ENCODE measurements at places on chromosomes 6 and 20. TPM values are rescaled to one million over a fixed set of nuclear protein-coding genes. Genes with fewer than 3 reads are reported as not detected.

Gene PXT1
- total RNA-seq = 0.09 TPM

Gene TP53TG5
- not detected for total RNA-seq

Gene PMEPA1
- total RNA-seq = 2.1 TPM

Gene SLC2A10
- 5.5 TPM for total RNA-seq

Gene VSX1
- total RNA-seq = not detected

Gene TINAG
- total RNA-seq = not detected

Gene MAP7
- 18.1 TPM for total RNA-seq

- H3K4me3 ChIP-seq = no peak overlapping the region
- DNase-seq = no peak
- no peaks in the 10 kb centered on the region for H3K4me1 ChIP-seq
- no peaks in the 10 kb centered on the region for H3K27me3 ChIP-seq
Measured at GRCh38 chr20:63154395-63154794, 61.5 kb downstream of the YTHDF1 start.

DNA sequence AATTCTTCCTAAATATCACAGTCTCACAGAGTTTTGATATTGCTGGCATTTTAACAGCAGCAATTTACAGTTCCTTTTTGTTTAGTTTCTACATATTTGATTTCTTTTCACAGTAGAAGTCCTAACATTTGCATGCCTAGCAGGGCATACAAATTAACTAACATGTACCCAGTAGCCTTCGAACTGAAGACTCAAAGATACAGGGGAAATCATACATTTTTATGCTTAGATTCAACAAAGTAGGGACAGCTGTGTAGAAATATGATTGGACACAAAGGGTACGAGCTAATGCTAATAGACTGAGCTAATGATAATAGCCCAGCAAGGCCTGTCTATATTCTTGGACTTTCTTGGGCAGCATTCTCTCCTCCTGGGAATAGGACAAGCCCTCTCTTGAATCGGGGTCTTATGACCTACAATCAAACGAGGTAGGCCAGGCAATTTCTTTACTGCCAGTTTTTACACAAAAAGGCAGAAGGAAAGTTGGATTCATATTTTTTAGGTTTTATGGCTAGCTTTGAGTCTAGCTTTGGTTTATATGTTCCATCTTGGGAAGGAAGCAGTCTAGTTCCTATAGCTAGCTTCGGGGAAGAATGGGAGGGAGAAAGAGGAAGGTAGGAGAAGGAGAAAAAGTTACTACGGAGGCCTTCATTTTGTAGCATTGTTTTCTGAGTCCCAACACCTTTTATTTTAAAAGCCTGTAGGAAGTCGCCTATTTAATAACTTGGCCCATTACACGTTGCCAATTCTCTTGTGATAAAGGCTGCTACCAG is 115.8 kb downstream of the HFE start:
- no peak overlapping the region for H3K4me3 ChIP-seq
- H3K27me3 ChIP-seq = no peaks in the 10 kb centered on the region
- DNase-seq = no peak
- no peaks in the 10 kb centered on the region for H3K36me3 ChIP-seq
- peaks cover 12% of the 10 kb centered on the region for H3K4me1 ChIP-seq

DNA sequence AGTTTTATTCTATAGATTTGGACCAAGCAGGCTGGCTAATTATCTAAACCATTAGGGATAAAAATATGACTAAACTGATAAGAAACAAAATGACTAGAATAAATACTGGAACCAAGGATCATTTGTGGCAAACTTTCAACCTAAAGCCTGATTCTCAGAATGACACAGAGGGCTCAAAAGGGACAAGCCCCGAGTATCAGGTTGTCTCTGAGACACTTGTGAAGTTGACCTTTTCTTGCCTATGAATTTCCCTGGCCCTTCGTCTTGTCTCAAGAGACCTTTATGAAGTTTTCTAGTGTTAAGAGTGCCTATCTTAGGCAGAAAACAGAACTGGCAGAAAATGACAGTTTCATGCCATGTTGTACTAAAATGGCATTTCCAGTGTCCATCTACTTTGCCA is 68.3 kb downstream of the IMPG1 start:
- no peak for DNase-seq
- H3K36me3 ChIP-seq = no peaks in the 10 kb centered on the region
- no peaks in the 10 kb centered on the region for H3K27me3 ChIP-seq
- H3K4me1 ChIP-seq = no peaks in the 10 kb centered on the region

GRCh38 chr6:159168536-159169192 is 536 bp upstream of the FNDC1 start:
- peak overlapping the region; percentile 39 for H3K4me3 ChIP-seq
- peak; percentile 44 for DNase-seq
- no peaks in the 10 kb centered on the region for H3K36me3 ChIP-seq

- DNase-seq = no peak
- H3K36me3 ChIP-seq = no peaks in the 10 kb centered on the region
- H3K27me3 ChIP-seq = no peaks in the 10 kb centered on the region
- H3K27ac ChIP-seq = no peak overlapping the region
- H3K4me1 ChIP-seq = no peaks in the 10 kb centered on the region
Measured at GRCh38 chr20:24664266-24664986, 195.0 kb downstream of the SYNDIG1 start.

GRCh38 chr6:152993431-152993830 is 9.1 kb downstream of the MTRF1L start:
- no peaks in the 10 kb centered on the region for H3K27me3 ChIP-seq
- no peak overlapping the region for H3K27ac ChIP-seq
- no peaks in the 10 kb centered on the region for H3K4me1 ChIP-seq
- no peak for DNase-seq
- no peak overlapping the region for H3K4me3 ChIP-seq

GRCh38 chr6:35911871-35912653 is 8.8 kb downstream of the SRPK1 start:
- H3K36me3 ChIP-seq = no peaks in the 10 kb centered on the region
- no peak for DNase-seq
- H3K27me3 ChIP-seq = no peaks in the 10 kb centered on the region
- no peak overlapping the region for H3K27ac ChIP-seq
- H3K4me1 ChIP-seq = no peaks in the 10 kb centered on the region
- no peak overlapping the region for H3K4me3 ChIP-seq

DNA sequence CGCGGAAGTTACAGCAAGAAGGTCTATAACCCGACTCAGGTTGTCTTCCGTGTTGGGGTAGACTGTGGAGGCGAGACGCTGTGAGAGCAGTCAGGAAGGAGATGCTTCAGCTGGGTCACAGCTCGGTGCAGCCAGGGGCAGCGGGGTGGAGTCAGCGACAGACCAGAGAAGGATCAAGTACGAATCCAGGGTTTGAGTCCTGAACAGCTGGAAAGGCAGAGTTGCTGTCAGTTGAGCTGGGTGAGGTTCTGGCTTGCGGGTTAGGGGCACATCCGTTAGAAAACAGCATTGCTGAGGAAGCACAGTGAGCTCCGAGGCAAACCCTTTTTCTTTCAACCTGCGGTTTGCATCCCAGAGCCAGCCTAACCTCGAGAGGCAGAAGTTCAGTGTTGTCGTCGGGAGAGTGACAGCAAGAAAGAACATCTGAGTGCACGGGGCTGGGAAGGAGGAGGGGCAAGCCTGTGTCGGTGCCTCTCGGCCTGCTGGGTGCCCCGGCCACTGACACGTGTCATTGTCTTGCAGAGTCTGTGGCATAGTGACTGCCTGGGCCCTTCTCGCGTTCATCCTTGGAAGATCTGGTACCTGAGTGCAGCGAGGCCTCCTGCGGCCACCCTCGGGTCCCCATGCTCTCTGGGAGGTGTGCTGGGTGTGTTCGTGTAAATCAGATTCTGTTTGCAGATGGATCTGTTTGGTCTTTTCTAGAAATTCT is 20.0 kb downstream of the PNLDC1 start:
- no peaks in the 10 kb centered on the region for H3K36me3 ChIP-seq
- no peak overlapping the region for H3K4me3 ChIP-seq
- H3K4me1 ChIP-seq = no peaks in the 10 kb centered on the region
- H3K27me3 ChIP-seq = no peaks in the 10 kb centered on the region
- no peak overlapping the region for H3K27ac ChIP-seq
- peak; percentile 59 for DNase-seq

DNA sequence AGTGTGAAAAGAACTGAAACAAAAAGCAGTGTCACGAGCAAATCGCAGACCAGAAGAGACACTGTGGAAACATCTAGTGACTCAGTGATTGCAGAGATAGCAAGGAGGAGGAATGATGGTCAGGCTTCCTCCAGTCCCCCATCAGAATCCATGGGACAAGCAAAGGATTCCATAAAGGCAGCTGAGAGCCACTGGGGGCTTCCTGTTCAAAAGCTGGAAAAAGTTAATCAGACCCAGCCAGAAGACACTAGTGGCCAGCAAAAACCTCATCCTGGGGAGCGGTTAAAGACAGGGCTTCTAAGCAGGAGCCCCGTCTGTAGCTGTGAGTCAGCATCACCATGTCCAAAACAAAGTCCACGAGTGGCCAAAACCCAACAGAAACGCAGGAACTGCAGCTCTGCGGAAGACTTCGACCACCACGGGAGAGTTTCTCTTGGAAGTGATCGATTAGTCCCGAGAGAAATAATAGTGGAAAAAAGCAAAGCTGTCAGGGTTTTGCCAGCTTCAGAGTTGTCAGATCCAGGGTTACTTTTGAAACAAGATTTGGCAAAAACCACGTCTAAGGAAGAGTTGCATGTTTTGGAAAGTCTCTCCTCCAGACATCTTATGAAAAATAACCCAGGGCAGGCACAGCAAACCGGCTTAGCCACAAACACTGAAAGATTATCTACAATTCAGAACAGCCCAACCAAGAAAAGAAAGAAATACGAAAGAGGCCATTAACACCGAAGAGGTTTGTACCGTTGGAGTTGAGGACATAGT is 51.0 kb downstream of the JAG1 start:
- no peak overlapping the region for H3K4me3 ChIP-seq
- H3K36me3 ChIP-seq = no peaks in the 10 kb centered on the region
- DNase-seq = no peak
- H3K27ac ChIP-seq = peak overlapping the region; percentile 52
- H3K27me3 ChIP-seq = no peaks in the 10 kb centered on the region
- no peaks in the 10 kb centered on the region for H3K4me1 ChIP-seq

DNA sequence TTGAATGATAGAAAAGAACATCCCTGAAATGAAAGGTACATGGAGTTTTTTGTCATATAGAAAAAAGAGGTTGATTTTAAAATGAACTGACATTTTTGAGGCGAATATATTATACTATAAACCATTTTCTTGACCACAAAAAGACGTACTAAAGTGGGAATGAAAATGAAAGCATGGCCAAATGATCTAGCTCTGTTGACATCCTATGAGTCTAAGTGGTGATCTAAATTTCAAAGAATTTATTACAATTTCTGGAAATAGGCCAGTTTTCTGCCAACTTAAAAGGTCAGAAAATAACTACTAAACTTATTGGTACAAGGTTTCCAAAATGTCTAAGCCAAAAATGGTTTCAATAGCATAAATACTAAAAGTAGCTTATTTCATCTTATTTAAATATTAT is 536.8 kb downstream of the EYS start:
- DNase-seq = no peak
- no peak overlapping the region for H3K4me3 ChIP-seq
- H3K36me3 ChIP-seq = no peaks in the 10 kb centered on the region
- no peaks in the 10 kb centered on the region for H3K27me3 ChIP-seq
- H3K4me1 ChIP-seq = no peaks in the 10 kb centered on the region
- no peak overlapping the region for H3K27ac ChIP-seq

DNA sequence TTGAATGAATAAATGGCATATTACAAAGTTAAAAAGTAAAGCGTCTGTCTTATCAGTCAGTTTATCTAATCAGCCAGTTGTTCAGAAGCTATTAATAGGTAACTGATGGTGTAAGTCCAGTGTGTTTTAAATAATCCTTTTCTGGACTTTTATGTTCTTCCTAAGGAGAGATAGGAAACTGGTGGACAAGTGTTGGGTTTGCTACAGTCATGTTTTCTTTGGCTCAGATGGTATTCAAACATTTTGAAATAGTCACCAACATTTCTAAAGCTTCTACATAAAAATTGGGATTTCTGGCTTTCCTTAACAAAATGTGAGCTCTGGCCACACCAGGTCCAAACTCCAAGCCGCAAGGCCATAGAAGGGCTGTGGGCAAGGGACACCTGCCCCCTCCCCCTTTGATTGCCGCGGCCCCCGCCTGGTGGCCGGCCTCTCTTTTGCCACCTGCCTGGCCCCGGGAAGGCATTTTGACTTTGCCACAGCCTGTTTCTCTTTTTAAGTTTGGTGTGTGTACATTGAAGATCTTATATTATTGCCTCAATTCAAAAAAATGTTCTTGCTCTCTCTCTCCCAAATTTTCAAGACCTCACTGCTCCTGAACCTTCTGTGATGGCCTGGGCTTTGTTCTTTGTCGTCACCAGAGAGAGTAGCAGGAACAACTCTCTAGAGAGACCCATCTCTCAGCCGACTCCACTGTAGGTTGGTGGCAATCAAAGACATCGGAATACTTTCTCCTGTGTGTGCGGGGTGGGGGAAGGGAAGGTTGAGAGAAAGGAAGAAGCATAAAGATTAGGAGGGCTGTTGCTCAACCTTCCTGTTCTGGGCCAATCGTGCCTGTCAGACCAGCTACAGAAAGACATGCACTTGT is 84.0 kb upstream of the ZNF217 start:
- peaks cover 10% of the 10 kb centered on the region for H3K4me1 ChIP-seq
- peak overlapping the region; percentile 69 for H3K27ac ChIP-seq

- DNase-seq = no peak
- H3K4me3 ChIP-seq = no peak overlapping the region
- H3K27me3 ChIP-seq = no peaks in the 10 kb centered on the region
- H3K27ac ChIP-seq = no peak overlapping the region
- no peaks in the 10 kb centered on the region for H3K36me3 ChIP-seq
Measured at GRCh38 chr6:63213325-63213724, 2.1 kb downstream of the FKBP1C start.

GRCh38 chr6:157144859-157145568 is 178.3 kb downstream of the TMEM242 start:
- peaks cover 25% of the 10 kb centered on the region for H3K4me1 ChIP-seq
- no peak overlapping the region for H3K27ac ChIP-seq
- H3K4me3 ChIP-seq = no peak overlapping the region
- no peaks in the 10 kb centered on the region for H3K27me3 ChIP-seq

GRCh38 chr6:5325173-5325572 is 63.9 kb downstream of the FARS2 start:
- H3K36me3 ChIP-seq = no peaks in the 10 kb centered on the region
- H3K4me1 ChIP-seq = no peaks in the 10 kb centered on the region
- H3K27me3 ChIP-seq = no peaks in the 10 kb centered on the region
- DNase-seq = no peak
- no peak overlapping the region for H3K27ac ChIP-seq

- no peaks in the 10 kb centered on the region for H3K27me3 ChIP-seq
- DNase-seq = no peak
- no peaks in the 10 kb centered on the region for H3K4me1 ChIP-seq
- no peak overlapping the region for H3K27ac ChIP-seq
- no peaks in the 10 kb centered on the region for H3K36me3 ChIP-seq
- no peak overlapping the region for H3K4me3 ChIP-seq
Measured at GRCh38 chr6:78505178-78505577, 362.2 kb upstream of the IRAK1BP1 start.

GRCh38 chr6:12801141-12801540 is 84.6 kb downstream of the PHACTR1 start:
- H3K4me1 ChIP-seq = no peaks in the 10 kb centered on the region
- DNase-seq = no peak
- H3K4me3 ChIP-seq = no peak overlapping the region

DNA sequence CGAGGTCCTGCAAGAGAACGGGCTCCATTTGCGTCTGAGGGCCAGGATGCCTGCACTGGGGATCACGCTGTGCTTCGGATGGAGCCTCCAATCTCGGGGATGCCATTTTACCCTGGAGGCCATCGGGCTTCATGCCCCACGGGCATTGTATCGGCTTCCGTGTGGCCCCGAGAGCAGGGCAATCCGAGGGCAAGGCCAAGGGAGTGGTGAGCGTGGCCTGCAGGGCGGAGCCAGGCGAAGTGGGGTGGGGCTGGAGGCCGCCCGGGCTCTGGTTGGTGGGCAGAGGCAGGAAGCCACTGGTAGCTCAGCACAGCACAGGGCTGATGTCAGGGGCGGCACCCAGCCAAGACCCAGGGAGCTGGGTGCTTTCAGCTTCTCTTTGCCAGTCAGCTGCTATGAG is 57.5 kb upstream of the BHLHE23 start:
- DNase-seq = no peak
- H3K4me1 ChIP-seq = no peaks in the 10 kb centered on the region
- no peaks in the 10 kb centered on the region for H3K36me3 ChIP-seq
- no peak overlapping the region for H3K4me3 ChIP-seq
- H3K27ac ChIP-seq = no peak overlapping the region
- H3K27me3 ChIP-seq = no peaks in the 10 kb centered on the region

Data from upper lobe of left lung (tissue), 6 donors.